ENCODE measurements at places on chromosomes 11 and 22.

GRCh38 chr11:70016666-70017367 lies 61.3 kb upstream of the ANO1 start:
- no peak for DNase-seq

- DNase-seq = no peak
Measured at GRCh38 chr11:101723371-101723770, 139.6 kb upstream of the TRPC6 start.

- DNase-seq = no peak
Measured at GRCh38 chr22:29069463-29069862, 3.4 kb upstream of the KREMEN1 start.

GRCh38 chr11:114619659-114620173 lies 24.1 kb upstream of the NXPE4 start:
- no peak for DNase-seq

DNA sequence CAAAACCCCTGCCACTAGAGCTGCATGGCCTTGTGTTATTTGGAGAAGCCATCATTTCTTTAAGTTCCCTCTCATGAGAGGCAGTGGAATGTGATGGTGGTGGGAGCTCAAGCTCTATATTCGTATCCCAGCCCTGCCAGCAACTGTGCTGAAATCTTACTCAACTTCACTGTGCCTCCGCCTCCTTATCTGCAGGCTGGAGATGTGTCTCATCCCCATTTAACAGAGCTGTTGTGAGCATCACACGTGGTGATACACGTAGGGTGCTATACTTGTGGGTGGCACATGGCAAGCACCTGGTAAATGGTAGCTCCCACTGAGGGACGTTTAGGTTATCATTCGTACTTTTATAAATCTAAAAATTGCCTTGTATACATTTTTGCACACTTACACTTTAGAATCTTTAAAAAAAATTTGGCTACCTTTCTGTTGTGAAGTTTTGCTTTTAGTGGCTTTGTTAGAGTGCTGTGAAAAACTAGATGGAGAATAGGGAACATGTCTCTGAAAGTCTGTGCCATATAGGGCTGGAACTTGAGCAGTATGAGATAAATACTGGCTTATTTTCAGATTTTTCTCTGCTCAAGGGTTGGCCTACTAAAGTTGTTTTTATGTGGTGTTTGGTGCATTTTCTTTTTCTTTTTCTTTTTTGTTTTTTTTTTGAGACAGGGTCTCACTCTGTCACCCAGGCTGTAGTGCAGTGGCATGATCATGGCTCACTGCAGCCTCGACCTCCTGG lies 23.2 kb downstream of the TNRC6B start:
- DNase-seq = no peak

DNA sequence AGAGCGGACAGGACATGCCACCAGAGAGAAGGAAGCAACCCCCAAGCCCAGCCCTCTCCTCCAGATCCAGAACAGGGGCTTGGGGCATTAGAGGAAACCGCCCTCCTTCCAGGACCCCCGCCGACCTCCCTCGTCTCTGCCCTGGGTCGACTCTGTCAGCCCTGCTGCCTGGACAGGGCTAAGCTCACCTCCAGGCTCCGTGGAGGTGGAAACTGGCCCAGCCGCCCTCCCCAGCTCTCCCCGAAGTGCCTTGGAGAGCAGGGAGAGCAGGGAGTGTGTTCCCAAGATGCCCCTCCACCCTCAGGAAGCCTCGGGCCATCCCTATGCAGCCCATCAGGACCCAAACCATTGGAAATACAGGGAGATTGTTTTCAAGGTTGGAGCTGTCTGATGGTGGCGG lies 26.8 kb downstream of the ANO1 start:
- DNase-seq = no peak

DNA sequence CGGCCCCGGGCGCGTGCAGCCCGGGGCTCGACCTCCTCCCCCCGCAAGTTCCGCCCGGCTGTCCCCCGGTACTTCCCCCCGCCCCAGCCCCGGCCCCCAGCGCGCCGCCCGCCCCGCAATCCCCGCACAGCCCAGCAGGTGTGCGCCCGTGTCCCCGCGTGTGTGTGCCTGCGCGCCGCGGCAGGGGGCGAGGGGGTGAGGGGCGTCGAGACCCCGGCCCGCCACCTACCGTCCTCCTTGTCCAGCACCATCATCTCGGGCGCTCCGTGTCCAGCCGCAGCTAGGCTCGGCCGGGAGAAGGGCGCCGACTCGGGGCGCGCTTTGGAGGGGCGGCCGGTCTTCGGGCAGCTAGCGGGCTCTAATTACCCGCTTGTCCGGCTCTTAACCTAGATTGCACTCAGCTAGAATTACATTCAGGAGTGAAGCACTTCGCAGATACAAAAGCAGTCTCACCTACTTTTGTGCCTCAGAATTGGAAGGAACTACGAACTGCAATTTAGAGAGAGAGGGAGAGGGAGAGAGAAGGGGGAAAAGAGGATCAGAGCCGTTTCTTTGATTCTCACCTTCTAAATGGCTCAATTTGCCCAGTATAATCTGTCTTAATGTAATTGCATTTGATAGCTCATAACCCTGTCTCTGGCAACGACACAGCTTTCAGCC lies 439 bp downstream of the LMO1 start:
- no peak for DNase-seq

DNA sequence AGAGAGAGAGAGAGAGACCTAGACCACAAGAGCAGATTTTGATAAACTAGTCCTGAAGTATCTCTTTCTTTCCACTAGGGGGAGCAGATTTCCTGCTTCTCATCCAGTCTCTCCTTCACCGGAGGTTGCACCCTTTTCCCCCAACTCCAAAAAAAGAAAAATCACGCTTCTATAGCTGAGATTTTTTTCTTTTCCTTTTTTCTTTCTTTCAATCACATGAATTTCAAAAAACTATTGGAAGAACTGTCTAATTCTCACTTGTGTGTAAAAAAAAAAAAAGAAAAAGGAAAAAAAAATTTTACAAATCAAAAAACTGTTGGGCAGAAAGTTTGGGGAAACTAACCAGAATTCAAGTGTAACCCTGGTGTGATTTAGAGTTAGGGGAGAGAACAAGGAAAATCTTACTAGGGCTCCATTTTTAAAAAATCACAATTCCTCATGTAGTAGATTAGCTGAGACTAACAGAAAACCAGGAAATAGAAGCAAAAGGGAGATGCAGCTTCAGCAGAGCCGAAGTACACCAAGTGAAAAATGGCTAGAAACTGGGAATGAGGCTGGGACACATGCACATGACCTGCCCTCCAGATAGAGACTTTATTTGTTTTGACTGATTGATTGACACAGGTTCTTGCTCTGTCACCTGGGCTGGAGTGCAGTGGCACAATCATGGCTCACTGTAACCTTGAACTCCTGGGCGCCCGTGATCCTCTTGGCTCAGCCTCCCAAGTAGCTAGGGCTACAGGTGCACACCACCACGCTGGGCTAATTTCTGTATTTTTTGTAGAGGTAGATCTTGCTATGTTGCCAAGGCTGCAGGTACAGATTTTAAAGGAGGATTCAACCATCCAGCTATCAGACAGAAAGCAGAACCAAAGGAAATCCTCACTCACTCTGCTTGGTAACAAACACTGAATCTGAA lies 27.1 kb downstream of the SDHD start:
- peak; percentile 21 for DNase-seq

GRCh38 chr11:9351321-9351881 lies 33.1 kb upstream of the IPO7 start:
- DNase-seq = no peak

DNA sequence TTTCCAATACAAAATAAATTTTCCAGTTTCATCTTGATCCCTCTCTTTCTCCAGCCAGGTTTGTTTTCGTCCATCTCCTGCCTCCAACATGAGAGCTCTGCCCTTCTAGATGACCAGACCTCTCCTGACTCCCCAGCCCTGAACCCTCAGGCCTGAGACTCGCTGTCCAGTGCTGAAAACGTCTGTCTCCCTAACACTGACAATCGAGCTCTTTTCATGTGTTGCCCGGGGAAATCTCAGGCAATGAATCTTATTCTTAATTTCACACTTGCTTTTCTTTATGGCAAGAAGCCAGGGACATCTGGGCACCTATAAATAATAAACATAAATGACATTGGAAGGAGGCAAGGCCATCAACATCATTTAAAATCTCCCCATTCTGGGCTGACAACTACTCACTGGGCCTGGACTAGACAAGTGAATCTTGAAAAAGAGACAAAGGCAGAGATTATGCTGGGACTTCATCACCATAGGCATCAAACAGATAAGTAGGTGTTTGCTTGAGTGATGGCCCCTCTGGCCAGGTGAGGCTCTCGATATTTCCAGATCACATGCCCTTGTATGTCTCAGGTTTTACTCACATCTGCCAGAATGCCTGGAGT lies 274.5 kb upstream of the B3GAT1 start:
- no peak for DNase-seq

- DNase-seq = no peak
Measured at GRCh38 chr11:65869643-65870306, 2.8 kb downstream of the EFEMP2 start.

DNA sequence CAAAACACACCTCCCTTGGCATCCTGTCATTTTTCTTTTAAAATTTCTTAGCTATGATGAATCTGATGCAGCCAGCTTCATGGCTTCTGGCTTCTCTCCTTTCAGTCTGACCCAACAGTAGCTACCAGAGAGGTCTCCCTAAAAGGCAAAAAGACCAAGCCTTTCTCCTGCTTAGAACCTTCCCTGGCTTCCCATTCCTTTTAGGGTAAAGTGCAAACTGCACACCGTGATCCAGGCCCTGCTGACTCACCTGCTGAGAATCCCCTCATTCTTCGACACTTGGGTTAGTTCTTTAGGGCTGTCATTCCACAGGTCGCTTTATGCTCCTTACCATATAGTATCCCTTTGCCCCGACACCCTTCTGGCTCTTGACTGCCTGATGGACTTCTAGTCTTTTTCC lies 362.4 kb downstream of the MIAT start:
- no peak for DNase-seq

GRCh38 chr22:41128606-41129005 lies 36.2 kb downstream of the EP300 start:
- no peak for DNase-seq

- DNase-seq = no peak
Measured at GRCh38 chr22:27580311-27580897, 221.2 kb downstream of the MN1 start.

DNA sequence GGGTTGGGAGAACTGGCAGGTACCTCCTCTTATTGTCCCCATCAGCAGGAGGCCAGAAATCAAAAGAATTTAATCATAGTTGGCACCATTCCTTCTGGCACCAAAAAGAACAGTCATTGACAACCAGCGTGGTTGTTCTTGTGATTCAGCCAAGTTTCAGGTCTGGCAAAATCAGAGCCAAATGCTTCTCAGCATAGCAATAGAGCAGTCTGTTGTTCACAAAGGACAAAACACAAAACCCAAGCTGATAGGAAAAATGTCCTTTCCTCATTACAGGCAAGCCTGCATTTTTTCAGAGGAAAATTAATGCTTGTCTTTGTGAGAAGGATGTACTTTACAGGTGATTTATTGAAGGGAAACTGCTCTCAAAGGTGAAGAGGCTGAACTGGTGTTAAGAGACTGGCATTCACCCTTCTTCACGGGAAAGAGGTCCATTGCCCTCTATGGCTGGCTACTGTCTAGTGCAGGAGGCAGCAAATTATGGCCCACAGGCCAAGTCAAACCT lies 241.8 kb upstream of the ARHGAP42 start:
- no peak for DNase-seq

- DNase-seq = no peak
Measured at GRCh38 chr11:47156333-47156732, 20.3 kb downstream of the ARFGAP2 start.

GRCh38 chr11:10394229-10395101 lies 60.6 kb upstream of the AMPD3 start:
- no peak for DNase-seq

- no peak for DNase-seq
Measured at GRCh38 chr11:10498426-10499250, 42.3 kb downstream of the RNF141 start.

GRCh38 chr22:20400606-20401375 lies 6.8 kb downstream of the ZNF74 start:
- no peak for DNase-seq

GRCh38 chr11:14789879-14790484 lies 102.0 kb downstream of the CYP2R1 start:
- no peak for DNase-seq

DNA sequence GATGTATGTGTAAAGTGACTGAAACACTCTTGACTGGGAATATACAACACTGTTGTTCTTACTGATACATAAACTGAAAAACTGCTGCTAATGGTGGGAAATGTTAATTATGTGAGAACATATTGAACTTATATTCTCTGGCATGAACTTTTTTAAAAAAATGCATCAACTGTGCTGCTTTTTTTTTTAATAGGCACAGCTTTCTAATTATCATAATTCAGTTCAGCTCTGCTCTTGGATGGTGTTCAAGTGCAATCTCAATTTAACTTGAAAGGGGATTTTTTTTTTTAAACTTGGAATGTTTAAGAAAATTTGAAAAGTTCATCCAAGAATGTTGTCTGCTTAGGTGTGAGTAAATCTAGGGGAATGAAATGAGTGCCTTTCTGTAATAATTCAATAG lies 5.2 kb downstream of the TEAD1 start:
- no peak for DNase-seq

DNA sequence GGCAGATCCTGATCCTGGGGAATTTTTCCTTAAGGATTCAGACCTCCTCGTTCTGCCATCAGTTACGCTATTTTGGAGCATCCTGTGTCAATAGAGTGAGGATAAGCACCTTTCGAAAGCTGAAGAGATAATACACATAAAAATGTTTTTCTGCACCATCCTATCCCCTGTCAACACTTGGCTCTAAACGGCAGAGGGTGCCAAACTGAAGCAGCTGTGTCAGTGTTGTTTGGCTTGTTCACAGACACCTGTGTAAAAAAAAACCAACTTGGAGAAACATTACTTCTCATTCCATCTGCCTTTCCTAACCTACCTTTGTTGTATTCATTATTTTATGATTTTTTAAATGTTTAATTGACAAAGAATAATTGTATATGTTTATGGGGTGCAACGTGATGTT lies 417.0 kb upstream of the DDI1 start:
- DNase-seq = no peak

DNA sequence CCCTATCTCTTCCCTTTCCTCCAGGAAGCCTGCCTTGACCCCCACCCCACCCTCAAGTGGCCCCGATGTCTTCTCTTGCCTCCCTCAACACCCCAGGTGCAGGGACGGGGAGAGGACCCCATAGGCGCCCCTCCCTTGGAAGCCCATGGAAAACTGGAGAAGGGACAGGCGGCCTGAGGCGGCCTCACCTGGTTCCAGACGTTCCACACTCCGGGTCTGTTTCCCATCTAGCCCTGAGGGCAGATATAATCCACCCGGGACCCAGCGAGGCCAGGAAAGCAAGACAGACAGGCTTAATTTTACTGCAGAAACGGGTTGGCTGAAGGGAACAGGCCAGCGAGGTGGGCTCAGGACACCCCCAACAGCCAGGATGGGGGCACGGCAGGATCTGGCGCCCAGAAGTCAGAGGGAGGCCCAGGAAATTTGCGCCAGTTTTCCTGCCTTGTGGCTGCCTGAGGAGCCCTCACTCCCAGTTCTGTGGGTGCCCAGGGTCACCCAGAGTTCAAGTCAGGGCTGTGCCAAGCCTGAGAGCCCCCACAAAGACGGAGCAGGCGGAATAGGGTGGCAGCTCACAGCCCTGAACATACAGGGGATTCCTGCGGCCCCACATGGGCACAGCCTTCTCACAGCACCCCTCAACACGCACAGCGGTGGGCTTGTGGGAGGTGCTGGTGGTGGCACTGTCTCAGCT lies 3.0 kb upstream of the SIGIRR start:
- no peak for DNase-seq

GRCh38 chr11:3021125-3021524 lies 29.0 kb upstream of the NAP1L4 start:
- DNase-seq = no peak

GRCh38 chr11:70341881-70342429 lies 56.4 kb upstream of the CTTN start:
- DNase-seq = no peak

GRCh38 chr11:2207773-2208621 lies 36.4 kb upstream of the TH start:
- no peak for DNase-seq
